ENCODE measurements at places on chromosomes 2 and 18.

GRCh38 chr2:68796295-68796905, 61.8 kb downstream of the ARHGAP25 start:
- no peak for DNase-seq

GRCh38 chr2:119333833-119334232, 32.8 kb downstream of the C2orf76 start:
- DNase-seq = no peak

DNA sequence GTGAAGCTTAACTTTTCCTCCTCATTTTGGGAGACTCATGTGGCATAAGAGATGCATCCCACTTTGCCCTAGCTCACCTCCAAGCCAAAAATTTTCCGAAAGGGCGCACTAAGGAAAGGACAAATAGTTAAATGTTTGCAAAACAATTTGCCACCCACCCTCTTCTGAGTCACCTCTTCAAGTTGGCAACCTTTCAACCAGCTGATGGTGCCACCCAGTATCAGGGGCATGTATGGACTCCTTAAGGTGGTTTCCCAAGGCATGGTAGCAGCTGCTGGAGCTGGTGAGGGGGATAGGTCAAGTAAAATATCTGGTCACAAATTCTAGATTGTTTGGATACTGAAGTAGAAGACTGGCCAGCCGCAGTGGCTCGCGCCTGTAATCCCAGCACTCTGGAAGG, 17.2 kb upstream of the ITGAV start:
- DNase-seq = no peak

DNA sequence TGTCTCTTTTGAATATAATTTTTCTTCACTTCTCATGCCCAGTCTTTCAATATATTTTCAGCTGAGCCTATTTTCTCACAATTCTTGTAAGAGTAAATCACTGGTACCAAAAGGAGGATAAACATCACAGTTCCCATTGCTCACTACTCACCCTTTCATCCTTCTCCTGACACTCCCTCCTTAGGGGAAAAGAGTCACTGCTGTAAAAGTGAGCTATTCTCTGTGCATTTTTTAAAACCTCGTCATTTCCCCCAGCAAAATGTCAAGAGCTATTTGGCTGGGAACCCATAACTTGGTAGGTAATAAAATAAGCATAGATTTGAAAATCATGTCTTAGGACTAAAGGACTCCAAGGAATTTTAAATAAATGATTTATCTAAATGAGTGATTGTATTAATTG, 340.1 kb upstream of the GYPC start:
- DNase-seq = no peak

- no peak for DNase-seq
These were observed 678.0 kb upstream of the CDH2 start for GRCh38 chr18:28854964-28855363.

DNA sequence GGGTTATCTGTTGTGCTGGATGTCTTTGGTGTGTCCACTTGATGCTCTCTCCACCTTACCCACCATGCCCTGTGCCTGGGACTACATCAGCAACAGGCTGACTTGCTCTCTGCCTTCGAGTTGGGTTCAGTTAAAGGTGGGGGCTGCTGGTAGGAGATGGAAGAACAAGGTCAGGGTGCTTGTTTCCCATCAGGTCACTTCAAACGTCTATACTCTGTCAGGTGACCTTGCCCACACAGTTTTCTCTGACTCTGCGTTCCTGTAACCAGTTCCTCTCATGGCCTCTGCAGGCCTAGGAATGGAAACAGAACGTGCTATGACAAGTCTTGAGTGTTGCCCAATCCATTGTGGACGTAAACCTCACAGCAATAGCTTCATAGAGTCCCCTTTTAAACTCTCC, 38.4 kb upstream of the PAPOLG start:
- no peak for DNase-seq

GRCh38 chr2:121519732-121520640, 10.7 kb upstream of the RNU4ATAC start:
- DNase-seq = no peak

DNA sequence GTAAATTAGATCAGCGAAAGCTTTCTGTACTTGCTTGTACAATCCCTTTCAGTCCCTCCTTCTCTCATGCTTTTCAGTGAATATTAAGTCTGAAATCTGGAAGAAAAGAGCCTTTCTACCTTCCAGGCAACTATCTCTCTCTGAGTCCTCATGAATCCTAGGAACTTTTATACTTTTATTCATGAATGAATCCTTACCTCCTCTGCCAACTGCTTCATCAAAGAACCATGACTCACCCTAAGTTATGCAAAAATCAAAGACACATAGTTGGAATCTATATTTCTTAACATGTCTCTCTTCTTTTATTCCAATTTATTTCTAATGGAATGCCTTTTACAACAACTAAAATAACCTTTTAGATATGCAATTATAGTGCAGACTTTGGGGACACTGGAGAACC, 394.2 kb downstream of the CLIP4 start:
- DNase-seq = no peak

DNA sequence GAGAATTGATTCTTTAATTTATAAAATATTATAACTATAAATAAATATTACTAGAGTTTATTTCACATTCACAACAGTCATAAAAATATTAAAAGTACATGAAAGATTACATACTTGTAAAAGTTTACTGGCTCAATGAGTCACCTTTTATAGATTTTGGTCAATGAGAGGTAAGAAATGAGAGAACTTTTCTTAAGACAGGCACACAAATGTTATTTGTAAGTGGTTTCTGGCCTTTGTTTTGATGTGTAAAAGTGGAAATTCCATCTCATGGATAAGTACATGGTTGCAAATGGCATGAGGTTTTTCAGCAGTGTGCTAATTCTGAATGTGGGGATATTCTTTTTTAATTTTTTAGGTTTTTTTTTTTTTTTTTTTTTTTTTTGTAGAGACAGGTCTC, 63.8 kb downstream of the TTC27 start:
- DNase-seq = no peak

GRCh38 chr18:23825978-23826405, 136.7 kb downstream of the LAMA3 start:
- no peak for DNase-seq

- no peak for DNase-seq
These were observed 44.0 kb downstream of the MAL start for GRCh38 chr2:95069465-95069864.

DNA sequence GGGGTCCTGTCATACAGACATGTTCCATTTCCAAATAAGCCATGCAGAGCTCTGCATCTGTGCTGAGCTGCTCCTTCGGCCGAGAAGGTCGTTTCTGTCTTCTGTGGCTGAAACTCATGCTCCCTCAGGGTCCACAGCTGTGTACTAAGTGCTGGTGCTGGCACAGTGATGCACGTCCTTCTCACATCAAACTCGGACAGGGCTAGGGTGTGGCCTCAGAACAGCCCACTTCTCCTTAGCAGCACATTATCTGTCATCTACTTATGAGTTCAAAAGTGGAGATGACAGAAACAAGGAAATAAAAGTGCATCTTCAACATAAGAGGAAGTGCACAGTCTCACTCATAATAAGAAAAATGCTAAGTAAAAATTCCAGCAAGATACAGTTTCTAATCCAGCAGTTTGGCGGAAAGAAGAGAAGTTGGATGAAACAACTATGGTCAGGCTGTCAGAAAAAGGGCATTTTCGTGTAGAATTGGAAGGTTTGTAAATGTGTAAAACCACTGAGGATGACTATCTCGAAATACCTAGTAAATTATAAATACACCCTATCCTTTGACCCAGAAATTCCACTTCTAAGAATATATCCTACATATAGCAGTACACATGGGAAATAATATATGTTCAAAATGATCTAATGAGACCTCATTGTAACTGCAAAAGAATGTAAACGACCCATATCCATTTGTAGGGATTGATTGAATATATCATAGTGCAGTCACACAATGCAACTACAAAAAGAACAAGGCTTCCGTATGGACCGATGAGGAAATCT, 53.7 kb upstream of the APCDD1 start:
- no peak for DNase-seq

DNA sequence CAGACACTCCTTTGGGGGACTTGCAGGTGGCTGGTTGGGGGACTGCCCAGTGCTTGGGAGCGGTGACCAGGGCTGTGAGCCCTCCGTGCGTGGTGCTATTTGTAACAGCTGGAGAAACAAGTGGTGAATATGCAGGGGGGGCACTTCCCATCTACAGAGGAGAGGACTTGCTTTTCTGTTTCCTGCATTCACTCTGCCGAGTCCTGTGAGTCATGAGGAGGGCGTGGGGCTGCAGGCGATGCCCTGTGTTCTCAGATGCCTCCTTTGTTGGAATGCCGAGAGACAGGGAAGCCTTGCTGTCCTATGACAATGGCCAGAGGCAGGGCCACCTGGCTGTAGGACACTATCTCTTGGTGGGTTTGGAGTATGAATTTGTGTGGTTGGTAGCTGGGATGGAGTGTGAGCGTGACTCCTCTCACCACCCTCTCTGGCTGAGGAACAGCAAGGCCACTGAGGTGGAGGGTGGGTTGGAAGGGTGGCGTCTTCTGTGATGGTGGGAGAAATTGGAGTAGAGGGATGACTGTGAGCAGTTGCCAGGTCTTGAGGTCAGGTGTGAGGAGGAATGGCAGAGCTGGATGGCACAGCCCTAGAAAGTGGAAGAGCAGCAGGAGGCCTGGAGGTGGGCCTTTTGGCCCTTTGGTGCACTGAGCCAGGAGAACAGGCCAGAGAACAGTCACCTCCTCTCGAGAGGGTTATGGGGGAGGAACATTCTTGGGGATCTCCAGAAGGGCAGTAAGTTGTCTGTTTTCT, 24.3 kb downstream of the FHOD3 start:
- DNase-seq = no peak

DNA sequence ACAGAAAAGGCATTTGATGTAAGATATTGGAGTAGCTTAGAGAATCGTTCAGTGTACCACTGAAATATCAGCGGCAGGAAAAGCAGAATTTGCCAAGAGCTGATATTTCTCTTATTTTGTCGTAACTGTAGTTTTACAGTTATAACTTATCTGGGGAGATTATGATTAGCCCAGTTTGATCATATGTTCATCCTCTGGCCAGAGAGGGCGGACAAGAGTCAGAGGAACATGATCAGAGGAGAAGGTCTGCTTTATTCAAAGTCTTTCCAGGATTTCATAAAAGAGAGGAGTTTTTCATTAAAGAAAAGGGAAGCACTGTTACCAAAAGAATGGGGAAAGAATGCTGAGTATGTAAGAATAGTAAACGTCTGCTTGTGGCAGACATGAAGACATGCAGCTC, 1655.6 kb downstream of the DPP10 start:
- DNase-seq = no peak

GRCh38 chr2:229566370-229566769, 148.0 kb downstream of the DNER start:
- DNase-seq = no peak

GRCh38 chr2:11348209-11348749, 3.8 kb upstream of the ROCK2 start:
- no peak for DNase-seq

DNA sequence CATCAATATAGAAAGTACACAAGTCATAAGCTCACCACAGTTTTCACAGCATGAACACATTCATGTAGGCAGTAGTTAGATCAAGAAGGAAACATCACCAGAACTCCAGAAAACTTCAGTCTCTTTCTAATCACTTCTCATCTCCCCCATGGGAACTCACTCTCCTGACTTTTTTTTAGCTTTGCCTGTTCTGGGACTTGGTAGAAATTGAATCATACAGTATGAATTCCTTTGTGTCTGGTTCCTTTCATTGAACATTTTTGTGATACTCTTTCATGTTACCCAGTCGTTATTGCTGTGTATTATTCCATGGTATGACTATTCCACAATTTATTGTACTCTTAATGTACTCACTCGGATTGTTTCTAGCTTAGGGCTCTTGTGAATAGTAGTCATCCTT, 160.2 kb downstream of the TAF4B start:
- DNase-seq = no peak

DNA sequence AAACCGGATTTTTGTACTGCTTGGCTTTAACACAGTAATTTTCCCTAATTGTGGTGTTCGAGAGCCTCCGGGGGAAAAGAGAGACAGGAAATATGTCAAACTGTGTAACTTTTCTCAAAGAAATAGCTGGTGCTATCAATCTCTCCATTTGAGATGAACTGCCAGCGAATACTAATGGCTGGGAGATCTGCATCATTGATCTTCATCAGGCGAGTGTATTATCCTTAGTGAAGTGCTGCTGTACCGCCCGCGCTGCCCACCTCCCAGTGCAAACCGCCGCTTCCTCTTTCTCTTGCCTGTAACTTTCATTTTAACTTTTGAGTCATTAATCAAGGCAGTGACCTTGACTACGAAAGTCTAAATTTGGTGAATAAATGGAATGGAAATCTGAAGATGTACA, 246.1 kb upstream of the ST6GAL2 start:
- DNase-seq = no peak

DNA sequence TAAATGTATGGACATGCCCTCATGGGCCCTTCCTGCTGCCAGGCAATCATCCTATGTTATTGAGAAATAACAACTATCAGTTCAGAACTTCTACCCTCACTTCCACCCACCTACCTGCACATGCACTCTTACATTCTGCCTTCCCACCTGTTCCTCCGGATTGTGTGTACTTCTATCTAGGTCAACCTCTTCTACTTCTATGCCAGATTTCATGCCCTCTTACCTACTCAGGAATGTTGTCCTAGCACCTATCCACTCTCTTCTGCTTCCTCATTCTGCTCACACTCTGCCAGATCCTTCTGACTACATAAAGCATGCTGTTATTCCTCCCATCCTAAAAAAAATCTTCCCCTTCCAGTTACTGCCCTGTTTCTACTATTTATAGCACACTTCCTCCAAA, 333.5 kb downstream of the IRS1 start:
- no peak for DNase-seq

DNA sequence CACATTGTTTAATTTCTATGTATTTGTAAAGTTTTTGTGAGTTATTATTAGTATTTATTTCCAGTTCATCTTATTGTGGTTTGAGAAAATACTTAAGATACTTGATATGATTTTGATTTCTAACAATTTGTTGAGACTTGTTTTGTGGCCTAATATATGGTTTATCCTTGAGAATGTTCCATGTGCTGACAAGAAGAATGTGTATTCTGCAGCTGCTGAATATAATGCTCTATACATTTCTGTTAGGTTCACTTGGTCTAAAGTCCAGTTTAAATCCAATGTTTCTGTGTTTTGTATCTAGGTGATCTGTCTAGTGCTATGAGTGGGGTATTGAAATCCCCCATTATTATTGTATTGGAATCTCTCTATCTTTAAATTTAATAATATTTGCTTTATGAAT, 201.3 kb downstream of the FSIP2 start:
- DNase-seq = no peak

DNA sequence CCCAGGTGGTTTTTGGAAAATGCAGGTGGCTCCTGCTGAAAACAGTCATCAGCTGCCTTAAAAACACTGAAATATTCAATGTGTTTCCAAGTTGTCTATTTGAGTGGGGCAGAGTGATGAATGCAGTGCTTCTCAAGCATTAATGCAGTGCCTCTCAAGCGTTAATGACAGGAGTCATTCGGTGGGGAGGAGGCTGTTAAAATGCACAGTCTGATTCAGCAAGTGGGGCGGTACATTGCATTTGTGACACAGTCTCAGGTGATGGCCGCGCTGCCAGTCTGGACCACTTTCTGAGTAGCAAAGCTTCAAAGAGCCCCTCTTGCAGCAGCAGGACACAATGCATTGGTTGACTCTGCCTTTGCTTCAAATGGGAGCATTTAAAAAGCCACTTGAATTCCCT, 231.4 kb upstream of the RGPD4 start:
- DNase-seq = no peak

GRCh38 chr18:39455285-39455684, 1889.7 kb upstream of the CELF4 start:
- no peak for DNase-seq

GRCh38 chr2:86140969-86141392, 34.9 kb downstream of the PTCD3 start:
- DNase-seq = no peak

GRCh38 chr2:233422649-233423551, 68.6 kb downstream of the DGKD start:
- DNase-seq = no peak

Data from glomerular endothelial cell (primary cell).